Esophagus (tissue), 2 donors: ENCODE measurements at places on chromosomes 4 and X. TPM values are rescaled to one million over a fixed set of nuclear protein-coding genes. Genes with fewer than 3 reads are reported as not detected.

The TCP11X2 gene
- not detected for polyA plus RNA-seq

The MMRN1 gene
- polyA plus RNA-seq, result 0.79 TPM

The HDAC8 gene
- 31.1 TPM for polyA plus RNA-seq

The YTHDC1 gene
- 45.2 TPM for polyA plus RNA-seq

The CLGN gene
- polyA plus RNA-seq, result 1.1 TPM

The SLITRK4 gene
- 0.06 TPM for polyA plus RNA-seq

The SLC2A9 gene
- 4.1 TPM for polyA plus RNA-seq

The RPL36A gene
- 2,895 TPM for polyA plus RNA-seq

The CFAP47 gene
- not detected for polyA plus RNA-seq

The CXCL6 gene
- polyA plus RNA-seq, result 1.4 TPM

The HPGD gene
- polyA plus RNA-seq, result 60.9 TPM

The C4orf50 gene
- under 0.01 TPM for polyA plus RNA-seq

The SPP1 gene
- polyA plus RNA-seq, result 1.6 TPM

The GPR50 gene
- polyA plus RNA-seq, result 0.04 TPM

The RENBP gene
- polyA plus RNA-seq, result 1.6 TPM

The SOWAHD gene
- 0.18 TPM for polyA plus RNA-seq

The MAGEA12 gene
- not detected for polyA plus RNA-seq

The GPR78 gene
- 8.9 TPM for polyA plus RNA-seq

The PALLD gene
- polyA plus RNA-seq, result 101 TPM

The IBSP gene
- polyA plus RNA-seq, result not detected

The ZNF185 gene
- 220 TPM for polyA plus RNA-seq

The SLC4A4 gene
- 0.39 TPM for polyA plus RNA-seq

The VGLL1 gene
- 1.3 TPM for polyA plus RNA-seq

The TREX2 gene
- 2.8 TPM for polyA plus RNA-seq

The SHROOM3 gene
- polyA plus RNA-seq, result 15.3 TPM

The POLN gene
- polyA plus RNA-seq, result 0.81 TPM

The SOX3 gene
- polyA plus RNA-seq, result not detected

The XK gene
- 1.5 TPM for polyA plus RNA-seq

The RS1 gene
- not detected for polyA plus RNA-seq

The RNF175 gene
- polyA plus RNA-seq, result 0.06 TPM

The HS6ST2 gene
- 2.8 TPM for polyA plus RNA-seq
